ENCODE measurements at places on chromosomes 1 and 21.

DNA sequence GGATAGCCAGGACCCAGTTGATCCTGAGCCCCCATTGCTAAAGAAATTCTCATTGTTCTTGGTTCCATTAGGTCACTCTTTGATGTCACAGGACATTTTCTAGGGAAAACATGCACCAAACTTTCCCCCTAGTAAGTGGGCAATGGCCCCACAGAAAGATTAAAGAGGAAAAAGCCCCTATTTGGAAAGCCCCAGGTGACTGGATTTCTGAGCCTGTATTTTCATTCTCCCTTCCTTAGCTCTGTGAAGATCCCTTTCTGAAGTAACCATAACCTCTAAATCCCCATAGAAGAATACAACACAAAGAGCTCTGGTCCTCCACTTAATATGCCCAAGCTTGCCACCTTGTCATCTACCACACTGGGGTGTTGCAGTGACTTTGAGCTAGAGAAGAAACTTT is 232.3 kb upstream of the FGGY start:
- DNase-seq: no peak

GRCh38 chr1:231865331-231865730 is 238.7 kb downstream of the DISC1 start:
- no peak for DNase-seq

GRCh38 chr1:29916656-29917369 is 680.5 kb downstream of the PTPRU start:
- DNase-seq: no peak

GRCh38 chr1:236545621-236546169 is 21.9 kb downstream of the LGALS8 start:
- no peak for DNase-seq

DNA sequence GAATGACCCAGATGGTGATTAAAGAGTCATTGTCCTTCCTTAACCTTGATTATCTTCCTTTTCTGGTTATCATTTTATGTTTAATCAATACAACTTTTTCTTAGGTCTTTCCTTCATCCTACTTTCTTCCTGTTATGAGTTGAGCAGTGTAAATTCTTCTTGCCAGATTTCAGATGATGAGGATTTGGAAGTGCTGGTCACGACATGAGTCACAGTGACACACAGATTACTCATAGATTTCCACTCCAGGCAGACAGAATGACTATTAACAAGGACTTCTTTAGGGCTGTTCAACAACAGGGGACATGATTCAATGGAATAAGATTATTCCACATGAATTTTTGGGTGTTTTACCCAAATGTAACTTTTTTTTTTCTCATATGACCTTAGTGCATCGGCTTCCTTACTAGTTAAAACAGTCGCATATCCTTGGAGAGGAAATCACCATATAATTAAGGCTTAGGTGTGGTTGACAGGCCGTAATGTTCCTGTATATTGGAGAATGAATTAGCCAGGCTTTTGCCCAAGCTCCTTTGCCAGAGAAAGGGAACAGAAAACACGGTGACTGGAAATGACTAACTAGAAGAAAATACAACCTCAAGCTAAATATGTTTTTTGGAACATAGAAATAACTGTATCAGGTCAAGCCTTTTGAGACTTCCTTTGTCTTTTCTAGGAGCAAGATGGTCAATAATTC is 44.2 kb downstream of the PRRX1 start:
- no peak for DNase-seq

GRCh38 chr1:203599875-203600781 is 26.5 kb upstream of the ATP2B4 start:
- DNase-seq: no peak

DNA sequence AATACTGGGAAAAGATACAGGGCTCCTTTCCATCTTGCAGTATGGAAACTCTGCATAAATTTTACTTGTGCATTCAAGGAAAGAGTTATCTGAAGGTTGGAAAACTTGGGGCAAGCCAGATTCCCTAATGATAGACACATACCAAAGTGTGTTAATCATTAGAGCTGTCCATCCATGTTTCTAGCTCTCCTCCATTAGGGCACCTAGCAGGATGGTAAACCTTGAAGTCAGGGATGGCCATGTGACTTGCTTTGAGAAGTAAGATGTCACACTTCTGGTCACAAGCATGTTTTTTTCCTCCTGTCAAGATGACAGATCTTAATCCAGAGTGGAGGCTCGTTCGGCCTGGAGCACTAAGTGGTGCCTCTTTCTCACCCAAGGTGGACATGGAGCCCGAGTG is 241.9 kb upstream of the RUNX1 start:
- no peak for DNase-seq

- no peak for DNase-seq
Measured at GRCh38 chr21:34105947-34106541, 32.7 kb downstream of the MRPS6 start.
